ENCODE measurements at places on chromosomes 11 and 22. TPM values are rescaled to one million over a fixed set of nuclear protein-coding genes. Genes with fewer than 3 reads are reported as not detected.

The MRPL48 gene
- polyA plus RNA-seq: 38.6 TPM

GRCh38 chr22:45831394-45831793, 145.6 kb downstream of the WNT7B start:
- no peak for DNase-seq

The NOX4 gene
- polyA plus RNA-seq: 0.50 TPM

DNA sequence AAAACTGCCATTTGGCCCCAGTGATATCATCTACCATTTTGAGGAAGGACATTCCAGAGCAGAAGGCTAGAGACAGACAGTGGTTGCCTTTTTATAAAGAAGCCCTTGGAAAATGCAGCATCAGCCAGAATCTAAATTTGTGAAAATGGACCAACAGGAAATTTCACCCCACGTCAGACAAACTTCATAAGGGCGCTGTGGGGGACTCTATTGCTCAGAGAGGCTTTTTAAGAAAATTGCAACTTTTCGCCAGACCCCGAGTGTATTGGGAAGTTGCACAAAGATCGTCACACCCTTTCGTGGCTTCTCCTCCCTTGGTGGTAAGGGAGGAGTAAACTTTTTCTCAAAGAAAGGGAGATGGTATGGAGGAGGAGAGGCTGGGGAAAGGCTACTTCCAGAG, 12.3 kb upstream of the ALX4 start:
- no peak for DNase-seq

DNA sequence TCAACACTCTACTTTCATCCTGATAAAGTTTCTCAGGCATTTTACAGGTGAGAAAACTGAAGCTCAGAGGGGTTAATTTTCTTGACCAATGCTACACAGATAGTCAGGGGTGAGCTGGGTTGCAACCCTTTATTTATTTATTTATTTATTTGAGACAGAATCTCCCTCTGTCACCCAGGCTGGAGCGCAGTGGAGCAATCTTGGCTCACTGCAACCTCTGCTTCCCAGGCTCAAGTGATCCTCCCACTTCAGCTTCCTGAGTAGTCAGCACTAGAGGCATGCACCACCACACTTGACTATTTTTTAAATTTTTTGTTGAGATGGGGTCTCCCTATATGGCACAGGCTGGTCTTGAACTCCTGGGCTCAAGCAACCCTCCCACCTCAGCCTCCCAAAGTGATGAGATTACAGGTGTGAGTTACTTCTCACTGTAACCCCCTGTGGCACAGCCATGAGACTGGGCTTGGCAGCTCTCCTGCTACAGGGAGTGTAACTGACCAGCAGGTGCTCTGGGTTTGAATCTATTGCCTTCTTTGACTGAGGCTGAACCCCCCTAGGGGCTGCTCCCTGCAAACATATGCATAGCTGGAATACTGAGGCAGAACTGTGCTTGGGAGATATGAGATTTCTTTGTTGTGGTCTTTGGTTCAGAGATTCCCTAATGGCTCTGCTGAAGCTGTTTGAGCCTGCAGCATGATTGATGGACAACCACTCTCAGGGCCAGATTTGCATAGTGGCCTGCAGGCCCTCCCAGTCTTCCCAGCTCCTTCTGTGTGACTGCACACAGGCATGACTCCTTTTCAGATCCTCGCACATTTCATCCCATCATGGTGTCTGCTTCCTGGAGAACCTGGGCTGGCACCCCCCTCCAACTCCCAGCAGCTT, 6.1 kb downstream of the C11orf96 start:
- no peak for DNase-seq

- no peak for DNase-seq
Observed at GRCh38 chr22:25716637-25717036, 25.4 kb upstream of the MYO18B start.

DNA sequence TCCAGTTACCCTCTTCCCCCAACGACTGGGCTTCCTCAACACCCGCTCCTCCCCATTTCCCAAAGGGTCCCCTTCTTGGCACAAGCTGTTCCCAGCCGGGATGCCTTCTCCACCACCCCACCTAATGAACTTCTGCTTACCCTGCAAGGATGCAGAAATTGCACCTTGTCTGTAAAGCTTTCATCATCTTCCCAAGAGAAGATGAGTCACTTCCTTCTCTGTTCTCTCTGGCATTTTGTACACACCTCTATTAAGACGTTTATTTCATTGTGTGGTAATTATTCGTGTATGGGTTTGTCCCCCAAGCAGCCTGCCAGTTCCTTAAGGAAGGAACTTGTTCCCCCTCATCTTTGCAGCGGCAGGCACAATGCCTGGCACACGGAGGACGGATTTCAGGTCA, 351.1 kb downstream of the CADM1 start:
- no peak for DNase-seq

- no peak for DNase-seq
Observed at GRCh38 chr11:114183044-114183511, 113.1 kb upstream of the NNMT start.

GRCh38 chr11:101104716-101105115, 24.9 kb downstream of the PGR start:
- DNase-seq: no peak

The C11orf65 gene
- polyA plus RNA-seq: 0.33 TPM

DNA sequence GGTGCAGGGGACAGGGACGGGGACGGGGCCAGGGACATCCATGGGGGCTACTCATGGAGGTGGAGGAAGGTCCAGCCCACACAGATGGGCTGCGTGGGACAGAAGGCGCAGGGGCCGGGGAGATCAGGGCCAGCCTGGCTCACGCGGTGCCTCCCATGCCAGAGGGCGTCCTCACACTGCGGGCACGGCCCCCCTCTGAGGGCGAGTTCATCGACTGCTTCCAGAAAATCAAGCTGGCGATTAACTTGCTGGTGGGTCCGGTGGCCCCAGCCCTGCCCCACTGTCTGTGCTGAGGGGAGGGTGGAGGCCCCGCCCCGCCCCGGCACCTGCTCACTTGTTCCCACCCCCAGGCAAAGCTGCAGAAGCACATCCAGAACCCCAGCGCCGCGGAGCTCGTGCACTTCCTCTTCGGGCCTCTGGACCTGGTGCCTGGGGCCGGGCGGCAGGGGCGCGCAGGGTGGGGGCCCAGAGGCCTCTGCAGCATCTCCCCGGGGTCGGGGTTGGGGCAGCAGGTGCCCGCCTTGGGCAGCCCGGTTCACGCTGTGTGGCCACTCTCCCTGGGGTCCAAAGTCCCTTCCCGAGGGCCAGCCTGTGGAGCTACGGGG, 15.8 kb downstream of the EPS8L2 start:
- DNase-seq: no peak

- peak; percentile 49 for DNase-seq
Observed at GRCh38 chr11:124481365-124482323, 36.1 kb upstream of the OR8B8 start.

- no peak for DNase-seq
Observed at GRCh38 chr11:27926486-27926885, 181.5 kb downstream of the KIF18A start.

DNA sequence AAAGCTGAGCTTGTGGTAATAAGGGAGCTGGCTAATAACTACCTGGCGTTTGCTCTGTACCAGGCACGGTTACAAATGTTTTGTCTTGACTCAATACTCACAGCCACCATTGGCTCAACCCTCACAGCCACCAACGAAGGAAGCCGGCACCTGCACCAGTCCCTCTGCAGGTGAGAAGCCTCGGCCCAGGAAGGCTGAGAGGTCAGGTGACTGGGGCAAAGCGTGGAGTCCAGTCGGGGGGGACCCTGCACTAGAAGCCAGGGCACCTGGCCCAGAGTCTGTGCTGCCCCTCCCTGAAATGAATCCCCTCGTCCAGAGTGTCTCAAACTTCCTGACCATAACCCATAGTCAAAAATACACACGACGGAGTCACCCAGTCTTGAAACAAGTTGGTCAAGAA, 90.1 kb downstream of the PHF21B start:
- no peak for DNase-seq

The ESAM gene
- polyA plus RNA-seq: 13.9 TPM

The MMP8 gene
- not detected for polyA plus RNA-seq

The EXT2 gene
- polyA plus RNA-seq: 16.0 TPM

The ATP6V1E1 gene
- polyA plus RNA-seq: 150 TPM

The TRIM29 gene
- polyA plus RNA-seq: 1.4 TPM

The SPCS2 gene
- 70.6 TPM for polyA plus RNA-seq

DNA sequence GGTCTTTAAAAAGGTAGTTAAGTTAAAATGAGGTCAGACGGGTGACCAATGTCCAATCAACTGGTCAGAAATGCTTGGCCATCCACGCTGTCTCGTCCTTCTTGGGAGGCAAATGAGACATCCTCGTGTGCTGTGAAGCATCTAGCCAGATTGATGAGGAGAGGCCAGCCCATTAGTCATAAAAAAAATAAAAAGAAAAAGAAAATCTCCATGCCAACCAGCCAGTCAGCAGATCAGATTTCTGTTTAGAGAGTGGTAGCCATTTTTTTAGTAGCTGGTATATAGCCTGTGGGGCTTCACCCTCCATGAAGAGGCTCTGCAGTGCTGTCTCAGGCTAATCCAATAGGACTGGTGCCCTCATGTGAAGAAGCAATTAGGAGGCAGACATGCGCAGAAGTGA, 343.1 kb upstream of the SYN3 start:
- no peak for DNase-seq

The NAV2 gene
- polyA plus RNA-seq: 3.4 TPM

GRCh38 chr11:11806074-11806473, 35.7 kb upstream of the USP47 start:
- DNase-seq: no peak

DNA sequence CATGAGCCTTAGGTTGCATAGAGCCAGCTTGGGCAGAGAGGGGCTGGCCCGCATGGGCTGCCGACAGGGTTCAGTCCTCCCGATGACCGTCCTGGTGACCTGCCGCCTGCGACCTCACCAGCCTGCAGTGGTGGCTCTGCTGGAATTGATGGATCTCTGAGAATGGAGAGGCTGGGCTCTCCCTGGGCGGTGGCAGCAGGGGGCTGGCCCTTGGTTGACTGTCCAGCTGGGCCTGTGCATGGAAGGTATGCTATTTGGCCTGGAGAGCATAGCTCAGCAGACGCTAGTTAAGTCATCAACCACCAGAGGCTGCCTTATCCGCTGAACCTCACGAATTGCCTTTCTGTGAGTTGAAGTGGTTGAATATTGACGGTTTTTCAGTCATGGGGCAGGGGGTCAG, 19.7 kb downstream of the GRAMD4 start:
- DNase-seq: no peak

The RASSF10 gene
- polyA plus RNA-seq: 2.9 TPM

The LRRC55 gene
- polyA plus RNA-seq: 0.08 TPM

GRCh38 chr11:121515335-121515671, 62.5 kb upstream of the SORL1-AS1 start:
- DNase-seq: no peak

DNA sequence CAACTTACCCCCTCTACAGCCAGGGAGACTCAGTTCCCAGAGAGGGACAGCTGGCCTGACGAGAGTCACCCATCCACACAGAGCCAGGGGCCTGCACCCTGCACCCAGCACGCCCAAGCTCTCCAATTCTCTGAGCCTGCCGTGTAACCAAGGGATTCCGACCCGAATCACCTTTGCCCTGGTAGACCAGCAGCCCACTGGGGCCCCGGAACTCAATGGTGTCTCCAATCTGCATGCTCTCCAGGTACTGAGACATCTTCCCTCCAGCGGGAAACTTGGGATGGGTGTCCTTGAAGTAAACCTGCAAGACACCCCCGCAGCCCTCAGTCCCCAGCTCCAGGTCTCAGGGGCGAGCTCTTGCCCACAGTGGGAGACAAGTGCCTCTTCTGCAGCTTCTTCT, 12.4 kb downstream of the ATP5MGL start:
- no peak for DNase-seq

DNA sequence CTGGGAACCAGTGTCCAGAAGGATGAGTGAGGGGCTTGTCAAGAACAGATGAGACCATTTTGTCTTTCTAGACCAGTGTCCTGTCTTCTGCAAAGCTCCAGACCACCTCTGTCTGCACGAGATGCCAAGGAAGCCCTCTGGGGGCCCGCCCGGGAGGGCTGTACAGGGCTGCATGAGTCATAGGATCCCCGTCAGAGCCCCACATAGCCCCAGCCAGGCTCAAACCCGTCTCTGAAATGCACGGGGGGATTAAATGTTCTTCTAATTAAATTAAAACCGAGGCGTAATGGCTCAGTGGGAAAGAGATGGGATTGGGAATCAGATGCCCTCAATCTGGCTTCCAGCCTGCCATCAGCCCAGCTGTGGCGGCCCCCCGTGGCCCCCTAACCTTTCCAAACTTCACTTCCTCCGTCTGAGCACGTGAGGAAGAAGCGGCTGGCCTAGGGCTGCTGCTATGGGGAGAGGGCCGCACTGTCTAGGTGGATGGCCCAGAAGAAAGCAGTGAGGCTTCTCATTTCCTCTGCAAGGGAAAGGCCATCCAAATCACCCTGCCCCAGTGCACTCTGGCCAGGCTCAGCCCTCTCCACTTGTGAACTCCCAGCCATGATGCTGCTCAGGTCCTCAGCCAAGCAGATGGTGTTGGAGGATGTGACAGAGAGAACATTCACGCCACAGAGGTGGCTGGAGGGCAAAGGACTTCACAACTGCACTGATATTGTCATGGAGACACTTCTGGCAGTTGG, 32.8 kb downstream of the KCNQ1OT1 start:
- no peak for DNase-seq

DNA sequence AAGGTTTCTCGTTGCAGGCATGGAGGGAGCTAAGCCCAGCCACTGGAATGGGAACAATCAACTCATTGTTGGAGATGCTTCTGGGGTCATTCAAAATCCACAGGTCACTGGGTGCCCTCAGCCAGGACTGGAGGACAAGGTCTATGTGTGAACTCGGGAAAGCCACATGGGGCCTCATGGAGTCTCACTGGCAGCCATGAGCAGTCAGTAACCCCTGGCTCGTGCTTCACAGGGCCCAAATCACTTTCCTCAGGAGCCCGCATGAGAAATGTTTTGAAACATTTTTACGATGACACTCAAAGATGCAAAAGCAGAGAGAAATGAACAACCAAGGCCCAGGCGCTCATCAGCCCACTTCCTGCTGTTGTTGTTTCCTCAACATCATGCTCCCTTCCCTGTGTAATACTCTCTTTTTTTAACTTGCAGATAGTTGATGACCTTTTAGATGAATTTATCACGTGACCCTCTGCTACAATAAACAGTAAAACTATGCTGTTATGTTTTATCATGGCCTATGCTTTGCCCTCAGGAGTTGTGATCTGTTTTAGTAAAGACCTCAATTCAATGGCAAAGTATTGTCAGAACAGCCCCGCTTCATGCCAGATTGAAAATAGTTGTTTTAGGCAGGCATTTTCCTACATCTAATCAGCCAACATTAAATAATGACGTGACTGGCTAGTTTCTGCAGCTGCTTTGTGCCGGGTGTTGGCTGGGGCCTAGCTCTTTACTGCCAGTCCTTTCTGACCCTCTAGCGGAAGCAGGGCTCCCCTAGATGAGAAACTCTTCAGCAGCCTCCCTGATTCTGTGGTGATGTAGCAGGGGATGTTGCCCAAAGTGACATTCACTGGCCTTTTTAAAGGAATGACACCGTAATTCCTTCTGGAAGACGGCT, 39.7 kb downstream of the ADAMTS15 start:
- no peak for DNase-seq

GRCh38 chr11:7520981-7521487, 7.2 kb downstream of the PPFIBP2 start:
- DNase-seq: peak; percentile 53

The TBX10 gene
- polyA plus RNA-seq: not detected

- DNase-seq: peak; percentile 35
Observed at GRCh38 chr11:134120143-134120850, 51.4 kb downstream of the JAM3 start.

- DNase-seq: no peak
Observed at GRCh38 chr11:134561331-134561720, 149.3 kb upstream of the B3GAT1 start.

All from stomach (tissue), 19 donors.